ENCODE measurements at places on chromosomes 6 and 20.

GRCh38 chr20:51412333-51412871 is 130.1 kb downstream of the NFATC2 start:
- DNase-seq: peak; percentile 65

GRCh38 chr6:106147476-106147875 is 61.3 kb downstream of the PRDM1 start:
- no peak for DNase-seq

- DNase-seq: no peak
Measured at GRCh38 chr20:35307666-35308653, 15.7 kb upstream of the FAM83C start.

DNA sequence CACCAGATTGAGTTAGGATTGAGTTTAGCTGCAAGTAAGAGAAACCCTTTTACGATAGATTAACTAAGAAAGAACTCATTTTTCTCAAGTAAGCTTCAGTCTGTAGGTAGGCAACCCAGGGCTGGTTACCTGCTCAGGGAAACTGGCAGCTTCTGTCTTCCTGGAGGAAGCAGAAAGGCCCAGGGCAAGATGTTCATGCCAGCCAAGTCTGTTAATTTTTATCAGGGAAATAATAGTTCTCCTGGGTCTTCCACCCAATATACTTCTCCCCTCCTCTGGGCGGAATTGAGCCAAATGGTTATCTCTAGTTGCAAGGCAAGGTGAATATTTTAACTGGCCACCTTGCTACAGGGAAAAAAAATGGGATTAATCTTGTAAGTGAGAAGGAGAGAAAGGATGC is 98.2 kb downstream of the UTRN start:
- no peak for DNase-seq

- peak; percentile 62 for DNase-seq
Measured at GRCh38 chr20:31596831-31597480, 8.1 kb upstream of the ID1 start.
